NCI-H2107 (cell line): ENCODE measurements at places on chromosomes 3 and 15.

- DNase-seq: no peak
Observed at GRCh38 chr3:154781595-154781994, 298.5 kb upstream of the MME start.

DNA sequence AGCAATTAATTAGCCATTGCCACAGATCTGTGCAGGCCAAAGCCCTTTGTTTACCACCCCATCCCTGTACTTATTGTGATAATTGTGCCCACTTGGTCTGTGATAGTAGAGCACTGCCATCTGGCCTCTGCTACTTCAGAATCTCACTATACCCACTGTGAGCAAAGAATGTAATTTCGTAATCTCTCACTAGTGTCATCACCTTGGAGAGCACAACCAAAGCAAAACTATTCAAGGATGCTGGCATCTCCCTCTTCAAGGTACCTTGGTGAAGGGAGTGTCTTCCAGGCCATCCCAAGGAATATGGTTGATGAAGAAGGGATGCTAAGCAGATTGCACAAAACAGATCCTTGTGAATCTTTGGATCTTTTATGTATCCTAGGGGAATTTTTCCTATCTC lies 34.7 kb upstream of the NOX5 start:
- DNase-seq: no peak

DNA sequence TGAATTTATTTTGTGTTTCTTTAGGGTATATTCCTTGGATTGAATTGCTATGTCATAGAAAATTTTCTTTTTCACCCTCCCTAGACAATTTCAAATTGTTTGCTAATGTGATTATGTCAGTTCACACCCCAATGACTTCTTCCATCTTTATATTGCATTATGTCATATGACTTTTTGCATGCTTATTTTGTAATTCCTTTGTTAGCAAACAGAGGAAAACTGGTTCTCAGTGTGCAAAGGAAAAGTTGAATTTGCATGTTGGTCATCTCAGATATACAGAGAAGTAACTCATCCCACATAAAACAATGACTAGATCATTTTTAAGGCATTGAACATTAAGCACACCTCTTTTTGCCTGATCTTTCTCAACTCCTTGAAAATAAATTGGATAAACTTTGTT lies 3.3 kb upstream of the RNF13 start:
- no peak for DNase-seq

DNA sequence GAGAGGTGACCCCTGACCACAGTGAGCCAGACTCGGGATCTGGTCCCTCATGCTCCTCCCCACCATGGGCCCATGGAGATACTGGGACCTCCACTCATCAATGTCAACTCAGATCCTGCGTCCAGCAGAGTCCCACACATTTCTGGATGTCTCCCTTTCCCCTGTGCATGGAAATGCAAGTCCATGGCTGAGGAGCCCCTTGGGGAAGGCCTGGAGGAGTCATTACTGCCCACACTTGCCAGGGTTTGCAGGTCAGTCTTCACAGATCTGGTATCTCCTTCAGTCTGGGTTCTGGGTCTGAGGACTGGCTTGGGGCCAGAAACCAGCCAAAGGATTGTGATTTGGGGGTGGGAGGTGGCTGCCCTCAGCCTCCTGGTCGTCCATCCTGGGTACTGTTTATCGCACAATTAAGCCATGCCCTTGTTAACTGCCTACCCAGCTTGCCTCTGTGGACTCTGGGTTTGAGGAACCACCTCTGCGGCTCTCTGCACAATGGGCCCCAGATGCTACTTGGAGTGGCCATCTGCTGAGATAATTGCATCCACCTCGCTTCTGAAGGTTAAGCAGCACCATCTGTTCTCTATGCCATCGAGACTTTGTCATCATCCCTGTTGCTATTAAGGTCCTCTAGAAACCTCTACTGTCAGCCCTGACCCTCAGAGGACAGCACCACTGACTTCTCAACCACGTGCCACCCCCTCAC lies 49.9 kb upstream of the KLF13 start:
- no peak for DNase-seq

GRCh38 chr3:26703519-26703918 lies 80.9 kb downstream of the LRRC3B start:
- no peak for DNase-seq

GRCh38 chr3:113254171-113254947 lies 43.0 kb downstream of the BOC start:
- no peak for DNase-seq

DNA sequence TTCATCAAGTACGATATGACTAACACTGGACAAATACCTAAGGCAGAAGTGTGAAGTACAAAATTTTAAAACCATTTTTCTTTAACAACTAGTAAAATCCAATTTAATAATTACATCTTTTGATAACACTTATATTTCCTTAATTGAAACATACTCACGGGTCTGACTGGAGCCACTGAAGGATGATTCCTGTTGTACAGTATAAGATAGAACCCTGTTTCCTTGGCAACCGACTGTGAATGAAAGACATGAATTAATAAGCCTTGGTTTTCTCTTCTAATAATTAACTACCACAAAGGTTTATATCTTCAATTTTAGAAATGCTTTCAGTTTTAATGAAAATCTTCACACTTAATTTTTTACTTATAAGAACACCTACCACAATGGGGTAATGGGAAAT lies 19.4 kb downstream of the DHX36 start:
- no peak for DNase-seq

GRCh38 chr3:6791161-6791560 lies 69.8 kb upstream of the GRM7 start:
- DNase-seq: no peak

DNA sequence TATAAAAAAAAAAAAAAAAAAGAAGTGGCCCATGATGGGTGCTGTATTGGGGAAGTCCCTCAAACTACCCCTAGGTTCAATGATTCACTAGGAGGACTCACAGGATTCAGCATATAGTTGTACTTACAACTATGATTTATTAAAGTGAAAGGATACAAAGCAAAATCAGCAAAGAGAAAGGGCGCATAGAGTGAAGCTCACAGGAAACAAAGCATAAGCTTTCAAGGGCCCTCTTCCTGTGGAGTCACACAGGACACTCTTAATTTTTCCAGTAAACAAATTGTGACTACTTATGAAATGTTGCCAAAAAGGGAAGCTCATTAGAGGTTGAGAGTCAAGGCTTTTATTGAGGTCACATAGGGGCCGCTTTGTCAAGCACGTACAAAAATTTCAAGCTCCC lies 153.7 kb upstream of the GAP43 start:
- no peak for DNase-seq

DNA sequence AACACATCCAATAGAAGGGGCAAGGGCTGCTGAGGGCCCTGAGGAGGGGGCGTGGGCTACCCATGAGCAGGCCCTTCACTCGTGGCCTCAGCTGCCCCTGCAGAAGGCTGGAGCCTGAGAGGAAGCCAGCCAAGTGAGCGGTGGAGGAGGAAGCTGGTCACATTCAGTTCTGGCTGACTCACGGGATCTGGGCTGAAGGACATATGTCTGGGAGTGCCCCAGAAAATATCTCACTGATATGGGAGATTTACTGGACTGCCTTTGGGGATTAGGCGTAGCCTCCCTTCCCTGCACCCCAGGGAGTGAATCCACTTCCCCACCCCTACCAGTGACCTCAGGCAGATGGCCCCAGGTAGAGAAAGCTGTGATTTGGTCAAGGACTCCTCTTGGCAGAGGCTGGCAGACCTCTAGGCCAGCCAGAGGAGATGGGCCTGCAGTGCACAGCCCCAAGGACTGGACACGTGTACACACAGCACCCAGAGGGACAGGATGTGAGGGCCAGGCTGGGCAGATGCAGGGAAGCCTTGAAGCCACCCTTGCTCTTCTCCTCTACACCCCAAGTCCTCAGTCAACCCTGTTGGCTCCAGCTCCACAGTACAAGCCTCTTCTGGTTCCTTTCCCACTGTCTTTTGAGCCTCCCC lies 14.2 kb upstream of the ANKDD1A start:
- no peak for DNase-seq

DNA sequence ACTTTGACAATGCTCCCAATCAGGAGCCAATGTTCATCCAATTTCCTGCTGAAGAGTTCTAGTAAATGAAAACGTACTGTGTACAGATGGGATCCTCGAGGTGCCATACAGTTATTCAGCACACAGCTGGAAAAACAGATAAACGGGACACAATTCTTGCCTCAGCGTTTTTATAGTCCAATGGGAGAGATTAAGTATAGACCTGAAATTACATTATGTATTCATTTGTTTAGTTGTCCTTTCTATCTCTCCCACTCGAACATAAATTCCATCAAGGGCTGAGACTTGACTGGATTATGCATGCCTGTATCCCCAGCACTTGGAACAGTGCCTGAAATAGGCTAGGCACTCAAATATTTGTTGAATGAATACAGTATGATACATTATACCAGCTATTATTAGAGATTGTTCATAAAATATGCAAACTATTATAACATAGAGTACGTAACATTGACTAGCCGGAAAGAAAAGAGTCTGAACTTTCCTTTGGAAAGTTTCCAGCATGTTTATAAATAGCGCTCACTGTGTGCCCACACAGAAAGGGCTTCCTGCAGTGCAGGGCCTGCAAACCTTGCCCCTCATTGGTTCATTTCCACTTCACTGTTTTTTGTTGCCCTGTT lies 27.4 kb upstream of the SNTN start:
- DNase-seq: no peak

GRCh38 chr3:112640276-112640929 lies 540 bp downstream of the CCDC80 start:
- no peak for DNase-seq

DNA sequence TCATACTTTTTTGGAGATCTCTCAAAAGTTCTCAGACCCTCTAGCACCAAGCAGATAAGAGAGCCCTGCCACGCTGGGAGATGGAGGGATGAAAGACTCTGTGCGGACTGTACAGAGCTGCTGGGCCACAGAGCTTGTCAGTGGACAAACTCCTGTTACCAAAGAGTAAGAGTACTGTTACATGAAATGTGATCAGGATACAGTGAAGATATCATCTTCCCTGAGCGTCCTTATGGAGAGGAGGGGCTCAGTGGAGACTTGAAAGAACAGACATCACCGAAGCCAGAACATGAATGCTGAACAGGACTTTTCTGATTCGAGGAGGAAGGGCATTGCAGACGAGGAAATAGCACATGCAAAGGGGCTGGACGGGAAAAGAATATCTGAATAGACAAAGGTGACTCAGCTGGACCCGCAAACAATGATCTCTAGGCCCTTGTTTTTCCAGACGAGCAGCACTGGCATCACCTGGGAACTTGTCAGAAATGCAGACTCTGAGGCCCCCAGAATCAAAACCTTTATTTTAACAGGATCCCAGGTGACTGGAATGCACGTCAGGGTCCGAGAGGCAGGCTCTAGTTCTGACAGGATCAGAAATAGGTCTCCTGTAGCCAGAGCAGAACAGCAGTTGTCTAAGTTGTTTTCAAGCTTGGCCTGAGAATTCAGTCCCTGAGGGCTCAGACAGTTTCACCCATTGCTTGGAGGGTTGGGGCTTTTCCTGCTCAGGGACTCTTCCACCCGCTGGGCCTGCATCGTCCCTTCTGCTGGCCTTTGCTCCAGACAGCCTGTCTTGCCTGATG lies 277.9 kb downstream of the RPLP1 start:
- DNase-seq: no peak

DNA sequence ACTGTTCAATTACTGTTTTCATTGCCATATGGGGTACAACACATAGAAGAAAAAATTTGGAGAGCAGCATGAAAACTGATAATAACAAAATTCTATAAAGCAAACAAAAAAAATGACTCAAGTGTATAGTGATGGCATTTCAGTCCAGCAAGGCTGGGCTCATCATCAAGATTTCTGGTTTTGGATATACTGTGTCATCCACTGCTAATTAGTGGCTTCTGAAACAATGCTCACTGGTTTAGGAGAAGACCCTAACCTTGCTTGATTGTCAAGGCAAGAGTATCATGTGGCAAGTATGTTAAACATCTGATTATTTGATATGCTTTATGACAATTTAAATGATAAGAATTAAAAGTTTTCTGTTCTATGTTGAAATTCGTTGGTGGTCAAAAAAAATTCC lies 96.9 kb downstream of the RFX7 start:
- DNase-seq: no peak

DNA sequence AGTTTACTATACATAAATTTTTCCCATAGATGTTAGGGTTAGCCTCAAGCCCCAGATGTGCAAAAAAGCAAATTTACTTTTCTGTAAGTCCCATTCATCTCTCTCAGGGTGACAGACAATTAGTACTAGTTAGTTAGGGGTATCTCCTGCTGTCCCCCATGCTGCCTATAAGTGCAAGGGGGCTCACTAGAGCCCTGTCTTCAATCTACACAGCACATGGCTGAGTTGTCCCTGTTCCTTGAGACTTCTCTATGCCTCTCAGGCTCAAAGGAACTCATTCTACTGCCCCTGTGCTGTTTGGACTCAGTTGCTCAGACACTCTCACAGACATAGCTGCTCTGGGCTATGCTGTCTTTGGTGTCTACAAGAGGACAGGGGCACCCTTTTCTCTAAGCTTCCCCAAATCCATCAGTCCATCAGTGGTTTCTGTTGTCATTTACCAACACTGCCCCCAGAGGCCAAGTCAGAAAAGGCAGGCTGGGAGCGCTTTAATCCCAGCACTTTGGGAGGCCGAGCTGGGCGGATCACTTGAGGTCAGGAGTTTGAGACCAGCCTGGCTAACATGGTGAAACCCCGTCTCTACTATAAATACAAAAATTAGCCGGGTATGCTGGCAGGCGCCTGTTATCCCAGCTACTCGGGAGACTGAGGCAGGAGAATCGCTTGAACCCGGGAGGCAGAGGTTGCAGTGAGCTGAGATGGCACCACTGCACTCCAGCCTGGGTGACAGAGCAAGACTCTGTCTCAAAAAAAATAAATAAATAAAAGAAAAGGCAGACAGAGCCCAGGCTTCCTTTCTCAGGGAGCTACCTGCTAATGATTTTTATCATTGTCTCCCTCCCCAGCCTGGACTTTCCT lies 31.4 kb upstream of the PRTG start:
- DNase-seq: no peak

DNA sequence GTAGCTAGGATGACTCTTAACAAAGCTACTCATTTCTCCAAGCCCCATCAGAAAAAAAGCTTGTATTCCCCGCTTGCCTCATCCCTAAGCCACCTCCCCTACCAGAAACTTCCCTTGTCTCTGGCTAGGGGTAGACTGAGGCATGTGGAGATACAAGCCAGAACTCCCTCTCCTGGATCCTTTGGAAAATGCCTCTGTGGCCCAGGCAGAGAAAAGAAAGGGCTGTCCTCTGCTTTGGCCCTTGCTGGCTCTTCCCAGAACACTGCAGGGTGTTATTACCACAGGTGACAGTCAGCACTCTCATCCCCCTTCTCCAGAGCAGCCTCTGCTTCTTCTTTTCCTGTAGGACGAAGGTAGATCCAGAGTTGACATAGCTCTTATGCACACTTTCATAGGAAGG lies 15.2 kb downstream of the RMDN3 start:
- no peak for DNase-seq

GRCh38 chr3:12428126-12428525 lies 56.2 kb upstream of the TSEN2 start:
- no peak for DNase-seq
